ENCODE measurements at places on chromosomes 11 and 22. TPM values are rescaled to one million over a fixed set of nuclear protein-coding genes. Genes with fewer than 3 reads are reported as not detected.

Gene ZNRF3
- total RNA-seq: 12.9 TPM

Gene SLC22A25
- not detected for total RNA-seq

Gene SYT9
- total RNA-seq: not detected

Gene THY1
- 3.8 TPM for total RNA-seq

Gene TTC36
- 0.71 TPM for total RNA-seq

Gene IRAG1
- 9.6 TPM for total RNA-seq

GRCh38 chr11:72190631-72191071 lies 1.3 kb upstream of the FOLR1 start:
- DNase-seq: no peak

DNA sequence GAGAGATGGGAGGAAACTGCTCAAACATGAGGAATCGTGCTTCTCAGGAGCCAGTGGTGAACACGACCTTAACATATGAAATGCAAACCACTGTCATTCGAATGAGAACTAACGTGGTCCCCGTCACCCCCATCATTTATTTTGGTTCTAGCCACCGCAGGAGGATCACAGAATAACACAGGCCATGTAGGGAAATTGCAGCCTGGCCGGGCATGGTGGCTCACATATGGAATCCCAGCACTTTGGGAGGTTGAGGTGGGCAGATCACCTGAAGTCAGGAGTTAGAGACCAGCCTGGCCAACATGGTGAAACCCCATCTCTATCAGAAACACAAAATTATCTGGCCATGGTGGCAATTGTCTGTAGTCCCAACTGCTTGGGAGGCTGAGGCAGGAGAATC lies 27.1 kb downstream of the KRTAP5-5 start:
- DNase-seq: peak; percentile 27

DNA sequence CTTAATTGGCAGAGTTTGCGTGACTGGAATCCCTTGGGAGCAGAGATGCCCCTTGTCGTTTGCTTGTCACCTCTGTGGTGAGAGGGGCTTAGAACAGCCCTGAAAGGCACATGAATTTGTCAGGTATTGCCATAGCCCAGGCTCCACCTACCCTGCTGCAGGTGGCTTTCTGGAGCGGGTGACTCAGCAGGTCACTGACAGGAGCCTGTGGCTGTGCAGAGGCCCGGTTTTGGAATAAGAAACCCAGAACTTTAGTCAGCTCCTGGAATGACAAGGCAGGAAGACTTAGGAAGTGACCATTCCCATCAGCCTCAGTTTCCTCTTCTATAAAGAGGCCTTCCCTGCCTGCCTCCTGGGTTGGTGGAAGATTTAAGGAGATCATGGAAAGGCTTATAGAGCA lies 539.7 kb downstream of the INSC start:
- DNase-seq: no peak

- peak; percentile 86 for DNase-seq
These were observed 10.3 kb upstream of the MB start for GRCh38 chr22:35627267-35628041.

DNA sequence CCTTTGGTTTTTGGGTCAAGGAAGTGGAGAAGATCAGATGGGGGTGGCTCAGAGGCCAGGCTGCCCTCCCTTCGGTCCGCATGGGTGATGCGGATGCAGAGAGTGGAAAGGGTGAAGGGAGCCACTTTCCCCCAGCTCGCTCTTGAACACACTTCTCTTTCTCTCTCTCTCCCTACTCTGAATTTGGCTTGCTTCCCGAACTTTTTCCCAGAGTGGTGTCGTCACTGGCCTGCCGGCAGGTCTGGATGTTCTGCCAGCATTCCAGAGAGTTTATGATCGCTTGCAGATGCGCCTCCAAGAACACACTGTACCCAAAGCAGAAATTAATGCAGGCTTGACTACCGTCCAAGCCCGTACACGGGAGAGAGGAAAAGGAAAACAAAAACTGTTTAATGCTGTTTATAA lies 103.2 kb downstream of the ZBTB16 start:
- peak; percentile 90 for DNase-seq

GRCh38 chr11:59263225-59263894 lies 50.6 kb upstream of the MPEG1 start:
- DNase-seq: no peak

DNA sequence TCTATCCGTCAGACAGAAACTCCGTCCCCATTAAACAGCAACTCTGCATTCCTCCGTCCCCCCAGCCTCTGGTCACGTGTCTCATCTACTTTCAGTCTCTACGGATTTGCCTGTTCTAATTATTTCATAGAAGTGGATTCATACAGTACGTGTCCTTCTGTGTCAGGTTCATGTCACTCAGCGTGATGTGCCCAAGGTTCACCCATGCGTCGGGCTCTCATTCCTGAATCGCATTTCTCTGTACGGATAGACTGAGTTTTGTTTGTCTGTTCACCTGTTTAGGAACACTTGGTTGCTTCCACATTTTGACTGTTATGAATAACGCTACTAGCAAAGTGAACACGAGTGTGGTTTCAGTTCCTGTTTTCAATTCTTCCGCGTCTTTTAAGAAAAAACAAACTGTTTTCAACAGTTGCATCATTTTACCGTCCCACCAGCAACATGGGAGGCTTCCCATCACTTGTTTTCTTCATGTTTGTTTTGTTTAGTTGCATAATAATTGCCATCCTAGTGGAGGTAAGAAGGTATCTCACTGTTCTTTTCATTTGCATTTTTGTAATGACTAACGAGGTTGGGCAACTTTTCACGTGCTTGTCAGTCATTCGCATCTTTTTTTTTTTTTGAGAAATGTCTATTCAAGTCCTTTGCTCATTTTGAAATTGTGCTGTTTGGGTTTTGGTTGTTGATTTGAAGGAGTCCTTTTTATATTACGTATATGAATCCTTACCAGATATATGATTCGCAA lies 8.9 kb upstream of the NLRP6 start:
- no peak for DNase-seq

GRCh38 chr11:47860536-47860935 lies 12.4 kb upstream of the NUP160 start:
- DNase-seq: no peak

- DNase-seq: peak; percentile 81
These were observed 1.8 kb upstream of the PACS1 start for GRCh38 chr11:66068154-66068821.

GRCh38 chr22:18978506-18978905 lies 42.4 kb upstream of the PRODH start:
- DNase-seq: no peak

DNA sequence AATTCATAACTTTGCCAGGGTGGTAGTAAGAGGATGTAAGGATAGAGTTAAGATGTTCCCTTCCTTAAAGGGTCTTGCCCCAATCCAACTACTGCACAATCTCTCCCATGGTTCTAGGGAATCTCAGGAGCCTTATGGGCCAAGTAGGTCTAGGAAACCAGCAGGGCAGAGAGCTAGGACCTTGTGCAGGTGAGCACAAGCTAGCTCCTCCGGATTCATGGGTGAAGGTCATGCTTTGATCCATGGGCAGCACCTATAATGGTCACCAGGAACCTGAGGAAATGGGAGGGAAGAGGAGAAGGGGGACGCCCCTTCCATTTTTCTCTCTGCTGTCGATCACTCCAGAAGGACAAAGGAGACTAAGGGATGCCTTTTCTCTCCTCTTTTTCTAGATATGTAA lies 16.8 kb downstream of the KCNJ11 start:
- DNase-seq: no peak

DNA sequence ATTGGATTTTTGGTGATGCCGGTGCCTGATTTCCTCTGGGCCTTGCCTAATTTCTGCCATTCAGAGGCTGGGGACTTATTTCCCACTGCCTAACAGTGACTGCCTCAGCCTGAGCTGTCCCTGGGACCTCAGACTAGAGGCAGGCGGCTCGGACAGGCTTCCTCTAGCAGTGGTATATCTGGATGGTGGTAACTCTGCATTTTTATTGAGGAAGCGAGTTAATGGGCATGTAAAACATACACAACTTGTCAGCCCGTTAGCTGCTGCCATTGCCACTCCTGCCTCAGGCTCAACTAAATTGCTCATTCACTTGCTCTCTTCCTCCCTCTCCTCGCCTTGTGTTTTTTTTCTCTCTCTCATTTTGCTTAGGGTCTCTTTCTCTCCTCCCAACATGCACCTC lies 561.6 kb downstream of the BUD13 start:
- DNase-seq: no peak

DNA sequence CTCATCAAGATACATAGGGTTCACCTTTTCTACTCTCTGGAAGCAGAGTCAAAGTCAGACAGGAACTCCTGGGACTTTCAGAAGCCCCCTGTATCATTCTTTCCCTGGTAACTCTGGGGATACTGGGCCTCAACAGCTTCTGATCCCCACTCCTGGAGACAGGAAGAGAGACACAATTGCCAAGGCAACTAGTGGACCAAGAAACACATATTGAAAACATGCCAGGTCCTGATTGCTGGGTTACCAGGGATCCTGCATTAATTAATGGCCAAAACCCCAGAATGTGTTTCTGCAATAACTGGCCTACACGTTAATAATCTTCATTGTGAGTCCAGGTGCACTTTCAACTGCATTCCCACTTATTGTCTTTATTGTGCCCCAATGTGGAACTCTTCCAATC lies 260.8 kb upstream of the POU2AF2 start:
- no peak for DNase-seq

GRCh38 chr11:116330439-116331185 lies 442.2 kb downstream of the BUD13 start:
- DNase-seq: no peak

DNA sequence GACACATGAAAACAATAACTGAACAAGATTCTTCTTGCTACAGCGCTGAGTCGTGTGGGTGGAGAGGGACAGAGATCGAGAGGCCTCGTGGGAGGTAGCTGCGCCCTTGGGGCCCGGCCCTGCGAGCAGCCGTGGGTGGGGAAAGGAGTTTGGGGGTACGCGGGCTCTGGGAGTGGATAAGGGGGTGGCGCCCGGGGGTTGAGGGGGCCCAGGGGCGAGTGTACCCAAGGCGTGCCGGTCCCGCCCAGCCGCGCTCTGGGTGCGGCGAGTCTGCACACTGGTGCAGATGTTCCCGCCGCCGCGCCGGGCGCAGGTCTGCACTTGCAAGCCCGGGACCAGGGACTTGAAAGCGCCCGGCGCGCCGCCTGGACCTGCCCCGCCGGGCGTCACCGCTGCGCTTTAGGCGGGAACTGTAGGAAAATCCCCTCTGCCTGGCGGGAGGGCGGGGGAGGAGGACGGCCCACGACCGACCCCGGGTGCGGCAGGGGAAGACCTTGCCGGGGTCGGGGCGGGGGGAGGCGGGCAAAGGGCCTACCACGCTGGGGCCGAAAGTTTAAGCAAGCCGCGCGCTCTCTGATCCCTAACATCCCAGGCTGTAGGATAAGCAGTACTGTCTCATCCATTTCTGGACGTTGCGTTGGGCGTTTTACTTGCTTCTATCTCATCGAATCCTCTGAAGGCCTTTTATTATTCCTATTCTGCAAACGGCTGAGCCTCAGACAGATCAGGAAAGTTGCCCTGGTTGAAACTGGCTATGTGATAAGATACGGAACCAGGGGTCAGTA lies 1.4 kb upstream of the KREMEN1 start:
- DNase-seq: no peak

DNA sequence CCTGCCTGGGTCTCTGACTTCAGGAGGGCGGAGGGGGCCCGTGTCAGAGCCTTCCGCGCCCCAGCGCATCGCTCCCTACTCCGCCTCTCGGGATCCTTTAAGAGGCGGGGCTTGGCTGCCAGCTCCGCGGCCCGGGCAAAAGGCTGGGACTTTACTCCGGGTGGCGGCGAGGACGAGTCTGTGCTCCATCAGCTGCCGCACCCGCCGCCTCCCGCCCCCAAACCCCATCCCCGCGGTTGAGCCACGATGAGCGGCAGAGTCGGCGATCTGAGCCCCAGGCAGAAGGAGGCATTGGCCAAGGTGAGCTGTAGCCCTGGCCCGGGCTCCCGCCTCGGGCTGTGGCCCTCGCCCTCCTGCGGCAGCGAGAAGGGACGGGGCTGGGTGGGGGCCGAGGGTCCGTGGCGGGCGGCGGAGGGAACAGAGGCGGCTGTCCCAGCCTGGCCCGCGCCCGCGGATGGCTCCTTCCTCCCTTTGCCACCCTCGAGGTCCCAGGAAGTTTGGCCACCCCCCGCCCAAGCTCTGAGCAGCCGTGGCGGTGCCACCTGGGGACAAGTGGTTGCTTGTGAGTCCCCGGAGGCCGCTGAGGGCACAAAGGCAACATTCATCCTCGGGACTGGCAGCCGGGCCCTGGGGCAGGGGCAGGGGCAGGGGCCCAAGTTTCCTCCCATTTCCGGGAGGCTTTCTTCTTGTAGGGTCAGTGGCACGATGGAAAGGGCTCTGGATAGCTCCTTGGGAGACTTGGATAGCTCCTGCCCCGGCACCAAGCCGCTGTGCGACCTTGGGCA lies at the start of gene SEC14L2:
Gene SEC14L2 (plus strand): TSS at position 148 of the 785 bp plus-strand sequence. CDS start 99 bp downstream, at position 247.
- peak; percentile 84 for DNase-seq

GRCh38 chr22:19429950-19430889 lies 1.3 kb downstream of the HIRA start:
- DNase-seq: no peak

DNA sequence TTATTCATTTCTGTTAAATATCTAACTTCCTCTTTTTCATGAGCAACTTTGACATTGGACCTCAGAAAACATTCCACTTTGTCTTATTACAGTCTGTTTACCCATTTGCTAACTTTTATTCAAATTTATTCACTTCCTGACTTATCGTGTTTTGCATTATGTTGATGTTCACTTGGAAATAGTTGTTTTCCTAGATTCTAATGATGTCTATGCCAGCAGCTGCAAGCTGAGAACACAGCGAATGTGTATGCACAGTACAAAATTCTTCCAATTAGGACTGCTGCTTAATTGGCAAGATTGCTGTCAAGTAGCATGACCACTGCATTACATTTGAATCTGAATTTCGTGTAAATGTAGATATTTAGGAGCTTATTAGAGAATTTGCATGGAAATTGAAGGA lies 61.5 kb upstream of the GRIA4 start:
- no peak for DNase-seq

DNA sequence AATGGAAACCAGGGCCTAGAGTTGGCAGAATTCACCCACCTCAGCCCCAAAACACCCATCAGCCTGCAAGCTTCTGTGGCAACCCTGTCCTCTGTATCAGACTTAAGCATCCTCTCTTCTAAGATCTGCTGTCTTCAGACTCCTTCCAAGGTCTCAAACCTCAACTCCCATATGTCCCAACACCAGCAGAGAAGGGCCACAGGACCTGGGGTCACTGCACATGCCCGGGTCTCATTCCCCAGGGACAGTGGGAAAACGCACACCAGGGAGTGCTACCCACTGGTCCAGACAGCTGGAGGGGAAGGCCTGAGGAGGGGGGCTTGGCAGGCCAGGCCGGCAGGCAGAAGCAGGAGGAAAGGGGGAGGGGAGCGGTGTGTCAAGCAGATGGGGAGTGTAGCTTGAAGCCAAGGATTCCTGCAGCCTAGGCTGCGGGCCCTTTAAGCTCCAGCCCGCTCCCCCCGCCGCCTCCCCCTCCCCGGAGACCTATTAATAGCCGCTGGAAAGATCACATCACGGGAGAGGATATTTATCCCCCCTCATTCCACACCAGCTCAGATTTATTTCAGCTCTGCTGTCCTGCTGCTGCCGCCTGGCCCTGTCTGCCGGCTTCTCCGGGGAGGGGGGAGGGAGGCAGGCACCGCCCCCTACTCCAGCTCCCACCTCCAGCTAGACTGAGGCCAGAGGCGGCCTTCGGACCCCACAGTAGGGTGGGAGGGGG lies 16.7 kb downstream of the BCL9L start:
- peak; percentile 90 for DNase-seq

- no peak for DNase-seq
These were observed 152.9 kb downstream of the CACNA1I start for GRCh38 chr22:39723463-39723862.

Measured in sciatic nerve (tissue), 2 donors.